ENCODE measurements at places on chromosomes 6 and 20.

DNA sequence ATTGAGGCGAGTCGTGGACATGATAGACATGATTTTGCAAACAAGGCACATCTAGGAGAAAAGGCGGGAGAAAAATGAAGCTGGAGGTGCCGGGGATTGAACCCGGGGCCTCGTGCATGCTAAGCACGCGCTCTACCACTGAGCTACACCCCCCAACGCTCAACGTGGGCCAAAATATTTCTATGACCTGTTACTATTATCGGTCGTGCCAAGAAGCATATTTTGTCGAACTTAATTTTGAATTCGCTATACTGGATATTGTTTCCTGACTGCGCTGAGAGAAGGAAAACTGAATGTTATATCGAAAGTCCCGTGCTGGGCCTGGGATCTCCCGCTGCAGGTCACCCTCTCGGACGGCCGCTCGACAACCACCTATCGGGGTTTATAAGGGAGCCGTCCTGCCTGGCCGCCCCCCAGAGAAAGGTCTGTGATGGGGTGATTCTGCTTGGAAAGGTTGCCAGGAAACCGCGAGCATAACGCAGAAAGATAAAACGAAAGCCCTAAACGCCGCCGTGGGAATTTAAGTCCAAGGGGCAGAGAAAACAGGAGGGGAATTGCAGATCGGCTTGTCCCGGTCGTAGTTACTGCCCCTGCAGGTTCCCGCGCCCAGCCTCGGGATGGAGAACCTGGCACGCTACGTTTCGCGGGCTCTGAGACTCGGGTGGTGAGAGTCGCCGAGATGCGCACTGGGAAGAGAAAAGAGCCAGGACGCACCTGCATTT, 60.0 kb downstream of the TRIM27 start:
- DNase-seq: peak; percentile 83

DNA sequence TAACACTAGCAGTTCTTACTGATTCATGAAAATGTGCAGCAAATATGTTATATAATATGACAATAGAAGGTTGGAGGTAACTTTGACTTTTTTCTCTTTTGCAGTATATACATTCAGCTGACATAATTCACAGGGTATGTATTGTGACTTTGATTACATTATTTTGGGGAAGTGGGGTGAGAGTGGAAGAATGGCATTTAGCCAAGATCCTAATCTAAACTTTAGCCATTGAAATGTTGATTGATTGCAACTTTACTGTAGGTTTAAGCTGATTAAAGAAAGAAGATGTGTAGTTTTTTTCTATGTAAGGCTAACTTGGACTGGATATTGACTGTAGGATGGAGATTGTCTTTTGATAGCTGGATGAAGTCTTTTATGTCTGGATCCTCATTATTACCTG, 46.0 kb downstream of the MAPK14 start:
- no peak for DNase-seq

DNA sequence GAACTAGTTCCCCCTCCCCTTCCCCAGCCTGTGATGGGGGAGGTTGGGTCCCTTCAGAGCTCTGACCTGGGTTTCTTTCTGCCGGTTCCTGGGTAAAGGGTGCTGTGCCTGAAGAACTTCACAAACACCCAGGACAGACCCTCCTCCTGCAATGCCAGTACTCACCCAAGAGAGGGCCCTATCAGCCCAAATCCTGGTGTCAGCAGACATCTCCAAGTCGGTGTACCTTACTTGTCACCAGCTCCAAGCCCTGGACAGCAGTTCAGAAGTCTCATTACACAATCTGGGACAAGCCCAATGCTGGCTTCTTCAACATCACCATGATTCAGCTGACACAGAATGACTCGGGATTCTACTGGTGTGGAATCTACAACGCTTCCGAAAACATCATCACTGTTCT, 467 bp downstream of the TREML4 start:
- DNase-seq: no peak

GRCh38 chr6:44005507-44005903, 121.7 kb downstream of the MRPL14 start:
- no peak for DNase-seq

- DNase-seq: peak; percentile 62
Measured at GRCh38 chr20:5844063-5844681, 94.0 kb downstream of the SHLD1 start.

DNA sequence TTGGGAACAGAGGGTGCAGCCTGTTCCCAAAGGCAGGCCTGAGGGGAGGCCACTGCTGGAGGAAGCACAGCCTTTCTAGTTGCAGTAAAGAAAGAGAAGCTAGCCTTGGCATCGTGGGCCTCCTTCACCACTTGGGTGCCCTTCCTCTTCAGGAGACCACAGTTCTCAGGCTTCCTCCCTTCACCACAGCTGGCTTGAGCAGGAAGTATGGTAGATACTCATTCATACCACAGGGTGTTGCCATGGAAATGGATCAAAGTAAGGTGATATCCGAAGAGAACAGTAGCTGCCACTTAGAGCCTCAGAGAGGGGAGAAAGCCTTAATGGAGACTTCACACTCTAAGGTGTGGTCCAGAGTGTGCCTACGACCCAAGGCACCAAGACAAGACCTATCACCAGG, 120.4 kb upstream of the RIPOR2 start:
- peak; percentile 54 for DNase-seq

- DNase-seq: no peak
Measured at GRCh38 chr20:48474022-48474421, 353.8 kb downstream of the PREX1 start.

DNA sequence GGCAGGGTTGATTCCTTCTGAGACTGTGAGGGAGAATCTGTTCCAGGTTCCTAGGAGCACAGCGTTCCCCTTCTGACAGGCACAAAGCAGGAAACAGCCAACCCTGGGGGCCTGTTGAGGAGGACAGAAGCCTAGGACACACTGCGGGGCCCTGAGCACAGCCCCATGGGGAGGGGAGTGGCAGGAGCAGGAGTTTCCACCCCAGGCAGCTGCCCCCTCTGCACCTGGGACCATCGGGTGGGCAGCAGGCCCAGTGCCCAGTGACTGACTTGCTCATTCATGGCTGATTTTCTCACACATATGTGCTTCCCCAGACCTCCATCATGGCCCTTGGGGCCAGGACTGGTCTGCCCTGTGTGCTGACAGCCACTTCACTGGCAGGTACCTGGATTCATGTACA, 6.2 kb upstream of the SLC22A1 start:
- DNase-seq: no peak

- DNase-seq: no peak
Measured at GRCh38 chr6:150590446-150590845, 9.2 kb upstream of the PLEKHG1 start.

GRCh38 chr6:13248053-13248452, 80.3 kb downstream of the TBC1D7 start:
- no peak for DNase-seq

DNA sequence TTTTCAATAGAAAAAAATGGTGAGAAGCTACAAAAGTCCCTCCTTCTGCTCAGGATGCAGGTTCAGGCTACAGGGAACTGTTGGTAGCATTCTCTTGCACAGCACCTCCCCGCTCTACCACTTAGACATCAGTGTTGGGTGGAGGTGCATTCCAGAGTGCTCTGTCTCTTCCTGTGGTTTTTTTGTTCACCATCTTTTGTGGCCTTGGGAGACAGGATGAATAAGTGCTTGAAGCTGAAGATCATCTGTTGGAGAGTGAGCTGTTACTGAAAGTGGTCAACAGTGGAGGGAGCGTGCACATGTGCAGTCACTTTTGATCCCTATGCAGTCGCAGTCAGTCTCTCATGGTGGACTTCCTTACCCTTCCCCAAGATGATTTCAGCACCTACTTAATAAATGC, 16.6 kb upstream of the BTBD3 start:
- DNase-seq: no peak

- no peak for DNase-seq
Measured at GRCh38 chr6:8269872-8270454, 165.4 kb downstream of the SLC35B3 start.

DNA sequence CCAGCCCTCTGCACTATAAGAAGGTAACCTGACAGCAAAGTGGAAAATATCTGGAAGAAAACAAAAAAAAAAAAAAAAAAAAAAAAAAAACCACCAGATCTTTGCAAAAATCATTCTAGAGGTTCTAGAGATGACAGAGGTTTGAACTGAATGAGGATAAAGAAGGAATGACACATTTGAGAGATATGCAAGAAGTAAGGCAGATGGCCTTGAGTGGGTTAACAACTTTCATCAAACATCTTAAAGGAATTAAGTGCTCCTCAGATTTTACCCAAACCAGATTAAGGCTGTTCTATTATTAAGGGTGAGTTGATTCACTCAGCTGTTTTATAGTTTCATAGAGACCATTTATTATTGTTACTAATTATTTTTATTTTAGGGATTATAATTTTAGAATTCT, 62.0 kb downstream of the RSPO3 start:
- no peak for DNase-seq

DNA sequence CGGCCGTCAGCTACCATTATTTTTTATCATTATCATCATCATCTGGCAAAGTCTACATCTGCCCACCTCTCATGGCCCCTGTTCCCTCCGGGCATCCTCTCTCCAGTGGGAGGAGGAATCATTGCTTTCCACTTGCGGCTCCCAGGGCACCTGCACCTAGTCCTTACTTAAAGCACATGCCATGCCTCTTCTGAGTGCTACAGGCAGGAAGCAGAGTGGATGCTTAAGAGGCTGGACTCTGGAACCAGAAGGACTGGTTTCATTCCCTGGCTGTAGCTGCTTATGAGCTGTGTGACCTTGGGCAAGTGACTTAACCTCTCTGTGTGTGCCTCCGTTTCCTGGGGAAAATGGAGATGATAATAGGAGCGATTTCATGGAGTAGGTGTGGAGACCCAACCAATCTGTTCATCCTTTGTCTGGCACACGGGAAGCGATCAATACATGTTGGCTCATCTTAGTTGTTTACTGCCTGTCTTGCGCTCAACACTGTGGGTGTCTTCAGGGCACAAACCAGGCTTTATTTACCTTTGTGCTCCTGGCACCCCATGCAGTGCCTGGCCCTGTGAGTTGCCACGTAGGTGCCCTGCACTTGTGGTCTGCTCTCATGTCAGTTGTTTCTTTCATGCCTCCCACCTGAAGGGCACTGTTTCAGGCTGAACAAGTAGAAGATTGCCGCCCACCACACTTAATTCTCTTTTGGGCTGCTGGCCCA, 317.0 kb upstream of the SULF2 start:
- no peak for DNase-seq

DNA sequence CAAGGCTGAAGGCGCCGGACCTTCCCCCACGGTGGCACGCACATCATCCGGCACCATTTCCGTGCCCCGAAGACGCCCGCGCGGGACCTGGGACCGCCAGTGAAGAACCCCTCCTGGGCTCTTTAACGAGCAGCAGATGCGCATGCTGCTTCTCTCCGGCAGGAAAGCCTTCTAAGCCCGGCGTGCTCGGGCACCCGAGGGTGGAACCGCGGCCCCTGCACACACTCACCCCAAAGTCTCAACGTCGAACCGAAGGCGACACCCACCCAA, 240 bp downstream of the FOXQ1 start:
- DNase-seq: no peak

DNA sequence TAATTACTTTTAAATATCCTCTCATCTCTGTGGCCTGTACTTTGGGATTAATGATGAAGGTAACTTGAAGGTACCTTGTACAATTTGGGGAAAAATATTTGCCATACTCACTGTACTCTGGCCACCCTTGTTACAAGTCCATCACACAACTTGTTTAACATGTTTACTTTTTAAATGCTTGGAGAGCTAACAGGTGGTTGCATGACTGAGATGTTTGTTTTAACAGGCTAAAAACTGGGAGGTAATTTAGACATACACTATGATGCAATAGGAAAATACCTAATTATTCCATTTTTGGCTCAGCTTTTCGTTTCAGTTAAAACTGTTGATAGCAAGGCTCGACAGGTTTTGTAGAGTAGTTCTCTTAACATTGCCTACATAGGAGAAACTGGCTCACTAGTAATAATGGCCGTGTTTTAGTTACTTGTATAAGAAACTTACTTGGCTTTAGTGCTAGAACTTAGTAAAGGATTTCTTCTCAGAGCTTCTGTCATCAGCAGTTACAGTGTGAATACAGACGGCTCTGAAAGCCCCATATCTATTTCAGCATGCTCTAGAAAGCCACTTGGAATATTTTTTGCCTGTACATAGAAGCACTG, 489.8 kb upstream of the SOX4 start:
- DNase-seq: no peak

GRCh38 chr6:81396916-81397315, 355.6 kb downstream of the TENT5A start:
- DNase-seq: no peak

DNA sequence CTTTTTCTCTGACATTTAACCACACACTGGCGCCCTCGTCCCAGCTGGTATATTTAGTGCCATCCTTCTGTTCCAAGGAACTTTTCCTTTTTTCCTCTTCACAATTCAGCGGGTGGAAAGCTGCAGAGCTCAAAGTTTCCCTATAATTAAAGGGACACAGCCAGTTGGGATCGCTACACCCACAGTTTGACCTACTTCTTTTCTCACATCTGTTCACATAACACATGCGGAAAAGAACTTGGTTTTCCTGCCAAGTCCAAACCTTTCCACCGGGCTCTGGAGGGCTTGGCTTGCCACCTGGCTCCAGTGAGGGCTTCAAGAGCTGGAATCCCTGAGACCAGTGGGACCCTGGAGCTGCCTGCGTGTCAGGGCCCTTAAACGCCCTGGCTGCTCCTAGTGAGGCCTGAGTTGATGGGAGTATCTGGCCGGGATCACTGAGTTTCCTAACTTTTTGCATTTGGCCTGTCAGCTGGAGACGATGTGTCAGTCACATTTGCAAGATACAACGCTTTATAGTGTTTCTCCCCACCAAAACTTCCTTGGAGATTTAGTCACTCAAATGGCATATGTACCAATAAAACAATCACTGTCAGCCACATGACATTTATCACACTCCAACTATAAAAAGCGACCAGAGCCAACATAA, 176.0 kb downstream of the SASH1 start:
- no peak for DNase-seq

GRCh38 chr6:139287868-139288267, 3.9 kb downstream of the TXLNB start:
- no peak for DNase-seq

- no peak for DNase-seq
Measured at GRCh38 chr20:37729452-37729851, 35.6 kb downstream of the CTNNBL1 start.

DNA sequence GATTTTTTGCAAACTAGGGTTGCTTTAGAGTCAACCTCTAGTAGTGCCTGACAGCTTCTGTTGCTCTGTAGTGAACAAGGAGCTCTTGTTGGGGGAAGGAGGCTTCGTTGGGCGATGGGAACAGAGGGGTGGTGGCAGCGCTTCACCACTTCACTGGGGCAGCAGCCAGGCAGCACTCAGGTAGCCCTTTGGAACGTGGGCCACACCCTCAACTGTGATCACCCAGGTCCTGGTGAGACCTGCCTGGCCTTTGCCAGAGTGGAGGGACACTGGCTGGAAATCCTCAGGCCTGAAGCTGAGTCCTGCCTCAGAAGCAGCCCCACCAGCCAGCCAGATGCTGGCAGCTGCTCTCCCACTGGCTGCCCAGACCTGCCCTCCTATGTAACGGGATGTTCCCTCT, 10.4 kb upstream of the EDN3 start:
- no peak for DNase-seq

- DNase-seq: peak; percentile 43
Measured at GRCh38 chr6:163414946-163415619, 565 bp downstream of the QKI start.

- DNase-seq: no peak
Measured at GRCh38 chr6:16939839-16940238, 162.0 kb upstream of the STMND1 start.

- no peak for DNase-seq
Measured at GRCh38 chr6:14326774-14327173, 209.2 kb downstream of the CD83 start.

GRCh38 chr6:36000451-36000850, 24.0 kb downstream of the SLC26A8 start:
- no peak for DNase-seq

GRCh38 chr6:76264468-76264867, 192.0 kb upstream of the IMPG1 start:
- no peak for DNase-seq
